ENCODE measurements at places on chromosomes 1 and 21. TPM values are rescaled to one million over a fixed set of nuclear protein-coding genes. Genes with fewer than 3 reads are reported as not detected.

Gene OR2T35
- polyA plus RNA-seq: not detected

Gene DYNLT5
- 0.21 TPM for polyA plus RNA-seq

Gene CDC20
- polyA plus RNA-seq: 1.5 TPM

Gene HEYL
- polyA plus RNA-seq: 16.6 TPM

Gene ZNF593OS
- 0.32 TPM for polyA plus RNA-seq

Gene TSPEAR
- polyA plus RNA-seq: 0.10 TPM

Gene LAX1
- polyA plus RNA-seq: 0.90 TPM

Gene SDC3
- polyA plus RNA-seq: 29.0 TPM

Gene TMEM200B
- polyA plus RNA-seq: 14.2 TPM

Gene PLA2G2F
- not detected for polyA plus RNA-seq

Gene FAM229A
- 5.2 TPM for polyA plus RNA-seq

Gene SLAMF6
- polyA plus RNA-seq: 0.22 TPM

Gene LCK
- polyA plus RNA-seq: 3.3 TPM

Gene PADI2
- 1.2 TPM for polyA plus RNA-seq

Gene NUP210L
- polyA plus RNA-seq: not detected

Gene TATDN3
- 16.3 TPM for polyA plus RNA-seq

Gene FMOD
- polyA plus RNA-seq: 38.1 TPM

Gene ZNF683
- not detected for polyA plus RNA-seq

Gene TTLL7
- polyA plus RNA-seq: 2.6 TPM

Gene EXO1
- 0.06 TPM for polyA plus RNA-seq

Gene NT5C1A
- not detected for polyA plus RNA-seq

Gene SLC2A1
- 4.4 TPM for polyA plus RNA-seq

Gene IL20
- not detected for polyA plus RNA-seq

Gene FNDC5
- polyA plus RNA-seq: 0.77 TPM
